ENCODE measurements at places on chromosomes 6 and 20. TPM values are rescaled to one million over a fixed set of nuclear protein-coding genes. Genes with fewer than 3 reads are reported as not detected.

The CDSN gene
- not detected for total RNA-seq

DNA sequence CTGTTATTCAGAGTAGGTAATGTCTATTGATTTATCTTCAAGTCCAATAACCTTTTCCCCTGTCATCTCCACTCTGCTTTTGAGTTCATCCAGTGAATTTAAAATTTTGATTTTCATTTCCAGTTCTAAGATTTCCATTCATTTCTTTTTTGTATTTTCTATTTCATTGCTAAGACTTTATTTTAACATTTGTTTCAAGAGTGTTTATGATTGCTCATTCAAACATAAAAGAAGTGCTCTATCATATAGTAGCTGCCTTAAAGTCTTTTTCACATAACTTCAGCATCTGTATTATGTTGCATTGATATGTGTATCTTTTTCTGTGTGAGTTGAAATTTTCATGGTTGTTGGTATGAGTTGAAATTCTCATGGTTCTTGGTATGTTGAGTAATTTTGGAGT, 341.6 kb downstream of the SOX4 start:
- no peak for DNase-seq

DNA sequence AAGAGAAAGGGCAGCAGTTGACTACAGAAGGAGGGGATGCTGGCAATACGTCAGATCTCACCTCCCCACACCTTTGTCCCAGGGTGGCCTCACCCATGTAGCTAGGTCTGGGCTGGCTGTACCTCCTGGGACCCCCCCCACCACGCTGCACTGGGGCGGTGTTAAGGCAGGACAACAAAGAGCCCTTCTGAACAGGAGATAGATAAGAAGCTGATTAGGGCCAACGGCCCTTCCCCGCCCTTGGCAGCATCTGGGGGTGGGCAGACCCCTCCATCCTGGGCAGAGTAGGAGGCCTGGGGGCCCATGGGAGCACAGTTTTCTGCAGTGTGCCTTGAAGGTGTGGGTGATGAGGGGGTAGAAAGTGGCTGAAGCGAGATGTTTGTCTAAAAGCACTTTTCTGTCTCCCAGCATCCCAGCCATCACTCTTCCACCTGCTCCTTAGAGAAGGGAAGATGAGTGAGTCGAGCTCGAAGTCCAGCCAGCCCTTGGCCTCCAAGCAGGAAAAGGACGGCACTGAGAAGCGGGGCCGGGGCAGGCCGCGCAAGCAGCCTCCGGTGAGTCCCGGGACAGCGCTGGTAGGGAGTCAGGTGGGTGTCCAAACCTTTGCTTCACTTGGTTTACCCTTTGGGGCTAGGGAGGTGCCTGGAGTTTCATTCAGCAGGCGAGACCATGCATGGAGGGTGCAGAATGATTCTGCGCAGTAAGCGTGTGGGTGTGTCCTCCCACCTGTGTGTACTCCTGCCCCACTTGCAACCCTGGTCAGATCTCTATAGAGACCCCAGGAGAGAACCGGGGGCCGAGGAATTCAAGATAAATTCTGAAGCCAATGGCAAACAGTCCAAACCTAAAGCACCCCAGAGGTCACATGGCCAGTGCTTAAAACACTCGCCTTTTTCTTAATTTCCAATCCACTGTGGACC, 3.9 kb downstream of the HMGA1 start:
- no peak for DNase-seq

DNA sequence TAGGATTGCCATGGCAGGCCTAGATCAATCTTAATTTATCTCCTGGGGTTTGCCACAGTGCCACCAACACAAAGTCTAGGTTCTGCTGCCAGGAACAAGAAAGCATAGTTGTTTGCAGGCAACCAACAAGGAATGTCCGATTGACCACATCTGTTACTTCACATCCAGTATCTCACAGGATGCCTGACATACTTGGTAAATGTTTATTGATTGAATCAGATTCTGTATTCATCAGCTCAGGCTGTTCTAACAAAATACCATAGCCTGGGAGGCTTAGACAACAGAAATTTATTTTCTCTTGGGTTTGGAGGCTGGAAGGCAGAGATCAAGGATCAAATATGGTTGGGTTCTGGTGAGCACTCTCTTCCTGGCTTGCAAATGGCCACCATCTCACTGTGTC, 26.3 kb upstream of the MC3R start:
- DNase-seq = no peak

DNA sequence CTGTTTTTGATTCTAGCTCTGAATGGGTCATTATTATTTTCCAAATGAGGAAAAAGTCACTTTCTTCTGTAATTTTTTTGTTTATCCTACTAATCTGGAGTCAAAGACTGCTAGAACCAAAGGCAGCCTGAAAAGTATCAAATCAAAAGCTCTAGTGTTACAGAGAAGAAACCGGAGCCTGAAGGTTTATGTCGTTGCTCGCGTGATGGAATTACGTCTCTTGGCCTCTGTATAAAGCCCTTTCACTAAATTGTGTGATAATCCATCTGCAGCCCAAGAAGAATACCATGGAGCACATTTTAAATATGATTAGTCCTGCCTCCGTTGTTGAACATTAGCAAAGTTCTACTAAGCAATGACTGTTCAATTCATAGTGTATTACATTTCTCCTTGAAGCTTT, 738.6 kb downstream of the C6orf118 start:
- DNase-seq = no peak

GRCh38 chr6:122302067-122302466, 97.4 kb upstream of the HSF2 start:
- DNase-seq = no peak

DNA sequence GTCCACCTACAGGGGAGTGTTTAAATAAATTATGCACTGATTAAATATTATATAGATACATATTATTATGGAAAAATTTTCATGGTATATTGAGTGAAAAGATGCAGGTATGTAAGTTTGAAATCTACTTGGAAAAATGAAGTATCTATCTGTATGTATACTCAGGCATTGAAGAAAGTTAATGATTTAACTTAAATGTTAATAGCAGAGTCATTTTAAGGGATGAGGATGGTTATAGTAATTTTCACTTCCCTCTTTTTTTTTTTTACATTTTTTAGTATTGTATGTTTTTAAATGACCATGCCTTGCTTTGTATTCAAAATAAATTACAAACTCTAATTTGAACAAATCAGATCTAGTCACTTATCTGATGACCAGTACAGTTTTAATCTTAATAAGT, 43.2 kb upstream of the NOTCH4 start:
- DNase-seq = no peak

GRCh38 chr20:24866008-24866407, 83.1 kb upstream of the CST7 start:
- no peak for DNase-seq

The SLC44A4 gene
- 0.17 TPM for total RNA-seq

- no peak for DNase-seq
Measured at GRCh38 chr6:85360794-85361642, 88.9 kb upstream of the NT5E start.

The LY6G5C gene
- 1.8 TPM for total RNA-seq

DNA sequence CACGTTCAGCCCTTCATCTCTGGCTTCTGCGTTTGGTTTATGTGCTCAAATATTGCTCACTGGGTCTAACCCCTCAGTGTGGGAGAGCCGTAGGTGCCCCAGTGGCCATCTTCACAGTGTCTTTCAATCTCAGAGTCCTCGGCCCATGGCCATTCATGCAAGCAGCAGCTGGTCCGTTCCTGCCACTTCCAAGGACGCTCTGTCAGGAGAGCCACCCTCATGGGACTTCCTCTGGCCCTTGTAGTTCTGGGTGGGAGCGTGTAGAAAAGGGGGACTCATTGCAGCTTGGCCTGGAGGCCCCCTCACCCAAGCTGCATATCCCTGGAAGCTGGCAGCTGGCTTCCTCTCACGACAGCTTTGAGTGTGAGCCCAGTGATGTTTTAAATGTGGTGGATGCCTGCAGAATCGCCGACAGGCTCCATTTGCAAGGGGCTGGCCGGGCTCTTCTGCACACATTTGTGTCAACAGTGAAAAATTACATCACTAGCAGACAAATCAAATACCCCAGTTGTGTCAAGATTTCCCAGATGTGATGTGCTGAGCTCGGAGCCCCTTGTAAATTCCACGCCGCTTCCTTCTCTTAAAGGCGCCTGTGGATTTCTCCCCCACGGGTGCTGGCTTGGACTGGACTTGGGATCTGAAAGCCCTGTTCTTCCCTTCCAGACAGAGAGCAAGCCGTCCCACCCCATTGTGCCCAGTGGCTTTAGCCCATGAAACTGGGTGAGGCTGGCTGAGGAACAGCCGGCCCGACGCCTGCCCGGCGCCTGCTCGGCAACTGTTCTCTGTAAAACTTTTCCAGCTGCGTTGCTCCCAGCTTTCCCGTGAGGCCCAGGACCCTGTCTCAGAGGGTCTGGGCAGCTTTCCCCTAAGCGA, 360.1 kb downstream of the TAF4 start:
- no peak for DNase-seq

DNA sequence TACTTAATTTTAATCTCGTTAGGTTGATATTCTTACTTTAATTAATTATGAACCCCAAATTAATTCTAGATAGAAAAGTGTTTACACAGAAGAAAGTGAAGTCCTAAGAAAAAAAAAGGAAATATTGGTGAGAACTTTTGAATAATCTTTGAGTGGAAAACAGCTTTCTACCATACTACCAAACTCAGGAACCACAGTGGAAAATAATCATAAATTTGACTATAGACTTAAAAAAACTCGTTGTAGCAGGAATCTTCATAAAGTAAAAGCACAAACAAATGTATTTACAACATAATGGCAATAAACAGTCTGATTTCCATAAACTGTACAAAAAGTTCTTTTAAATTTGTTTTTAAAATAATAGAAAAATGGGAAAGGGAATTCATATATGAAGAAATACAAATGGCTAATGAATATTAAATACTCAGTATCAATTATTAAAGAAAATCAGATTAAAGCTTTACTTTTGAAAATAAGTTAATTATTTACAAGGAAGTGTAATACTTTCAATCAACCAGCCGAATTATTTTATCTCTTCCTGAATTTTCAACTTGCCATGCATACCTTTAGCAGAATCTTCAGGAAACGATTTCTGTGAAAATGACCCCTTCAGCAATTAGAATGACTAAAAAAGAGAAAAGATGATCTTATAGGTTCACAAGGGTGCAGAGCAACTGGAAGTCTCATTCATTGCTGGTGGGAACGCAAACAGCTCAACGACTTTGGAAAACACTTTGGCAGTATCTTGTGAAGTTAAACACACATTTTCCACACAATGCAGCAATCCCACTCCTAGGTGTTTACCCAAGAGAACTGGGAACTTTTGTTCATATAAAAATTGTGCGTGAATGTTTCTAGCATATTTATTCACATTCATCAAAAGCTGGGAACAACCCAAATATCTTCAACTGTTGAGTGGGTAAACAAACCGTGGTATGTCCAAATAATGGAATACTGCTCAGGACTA, 38.5 kb upstream of the BMP6 start:
- no peak for DNase-seq
